ENCODE measurements at places on chromosomes 6 and 20. TPM values are rescaled to one million over a fixed set of nuclear protein-coding genes. Genes with fewer than 3 reads are reported as not detected.

C6orf58 gene
- polyA plus RNA-seq: not detected

RBBP8NL gene
- polyA plus RNA-seq: not detected

TFAP2B gene
- not detected for polyA plus RNA-seq

PM20D2 gene
- polyA plus RNA-seq: 1.7 TPM

MCHR2 gene
- polyA plus RNA-seq: not detected

MAP3K5 gene
- 2.9 TPM for polyA plus RNA-seq

PNLDC1 gene
- polyA plus RNA-seq: 3.1 TPM

DNA sequence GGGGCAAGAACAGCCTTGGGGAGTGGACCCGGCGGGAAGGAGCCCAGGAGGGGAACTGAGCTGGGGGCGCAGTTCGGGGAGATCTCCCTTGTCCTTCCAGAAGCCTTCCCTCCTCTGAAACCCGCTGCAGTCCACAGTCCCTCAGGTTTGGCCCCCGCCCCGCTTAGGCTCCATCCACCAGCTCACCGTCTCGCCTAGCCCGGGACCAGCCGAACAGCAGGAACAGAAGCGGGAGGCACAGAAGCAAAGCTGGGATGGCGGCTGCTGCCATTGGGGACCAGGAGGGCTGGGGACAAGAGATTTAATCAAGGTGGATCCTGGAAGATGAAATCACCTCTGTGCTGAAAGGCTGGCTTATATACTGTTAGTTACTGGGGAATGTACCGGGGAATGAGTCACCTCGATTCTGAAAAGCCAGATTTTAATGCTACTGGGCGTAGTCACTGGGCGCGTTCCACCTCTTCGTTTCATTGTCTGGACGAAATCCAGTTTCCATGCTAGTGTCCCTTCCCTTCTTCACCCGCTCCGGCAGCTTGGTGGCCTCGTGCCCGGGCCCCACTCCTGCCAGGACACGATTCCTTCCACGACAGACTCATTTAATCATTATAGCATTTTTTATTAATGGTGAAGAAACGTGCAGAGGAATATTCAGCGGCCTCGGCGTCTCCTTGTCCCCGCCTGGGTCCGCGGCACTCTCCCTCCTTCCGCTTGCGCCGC lies at the start of gene RAET1L:
TSS of gene RAET1L (minus strand) at position 332 of the 717 bp plus-strand sequence. CDS start at position 271, 61 bp downstream.
- H3K27ac ChIP-seq: no peak within 1 kb of the TSS
- DNase-seq: no peak
- H3K4me3 ChIP-seq: no peak within 1 kb of the TSS
- no peaks in the 10 kb centered on the region for H3K4me1 ChIP-seq

DNA sequence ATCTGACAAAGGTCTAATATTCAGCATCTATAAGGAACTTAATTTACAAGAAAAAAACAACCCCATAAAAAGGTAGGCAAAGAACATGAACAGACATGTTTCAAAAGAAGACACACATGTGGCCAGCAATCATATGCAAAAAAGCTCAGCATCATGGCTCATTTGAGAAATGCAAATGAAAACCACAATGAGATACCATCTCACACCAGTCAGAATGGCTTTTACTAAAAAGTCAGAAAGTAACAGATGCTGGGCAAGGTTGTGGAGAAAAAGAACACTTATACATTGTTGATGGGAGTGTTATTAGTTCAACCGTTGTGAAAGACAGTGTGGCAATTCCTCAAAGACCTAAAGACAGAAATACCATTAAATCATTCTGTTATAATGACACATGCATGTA lies 289.9 kb upstream of the MMS22L start:
- no peak overlapping the region for H3K27ac ChIP-seq
- no peaks in the 10 kb centered on the region for H3K27me3 ChIP-seq
- H3K4me1 ChIP-seq: no peaks in the 10 kb centered on the region
- no peak overlapping the region for H3K4me3 ChIP-seq

GRCh38 chr6:31401403-31401802 lies 2.0 kb upstream of the MICA start:
- peak overlapping the region; percentile 97 for H3K27ac ChIP-seq
- no peaks in the 10 kb centered on the region for H3K36me3 ChIP-seq
- no peaks in the 10 kb centered on the region for H3K27me3 ChIP-seq
- peak overlapping the region; percentile 77 for H3K4me3 ChIP-seq

DNA sequence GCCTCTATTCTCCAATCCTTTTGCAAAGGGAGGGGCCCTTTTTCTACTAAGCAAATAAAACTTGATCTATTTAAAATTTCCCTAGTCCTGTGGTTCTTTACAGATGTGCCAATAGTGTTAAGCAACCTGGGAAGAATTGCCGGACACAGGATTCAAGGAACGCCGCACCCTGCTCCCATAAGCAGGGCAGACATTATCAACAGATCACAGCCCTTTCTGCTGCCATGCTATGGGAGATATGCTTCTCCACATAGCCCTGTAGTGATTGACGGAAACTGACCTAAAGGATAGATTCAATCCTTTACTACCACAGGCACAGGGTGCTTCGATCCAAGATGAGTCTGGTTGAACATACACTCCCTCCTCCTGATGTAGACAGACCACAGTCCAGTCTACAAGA lies 118.4 kb upstream of the TRAF3IP2 start:
- H3K27me3 ChIP-seq: no peaks in the 10 kb centered on the region
- H3K4me3 ChIP-seq: no peak overlapping the region
- no peak for DNase-seq
- no peak overlapping the region for H3K27ac ChIP-seq

GRCh38 chr20:845941-846893 lies 12.7 kb downstream of the FAM110A start:
- no peaks in the 10 kb centered on the region for H3K27me3 ChIP-seq
- no peak overlapping the region for H3K4me3 ChIP-seq
- no peak for DNase-seq
- H3K4me1 ChIP-seq: peaks cover 4% of the 10 kb centered on the region
- H3K36me3 ChIP-seq: no peaks in the 10 kb centered on the region
- H3K27ac ChIP-seq: peak overlapping the region; percentile 22

GRCh38 chr6:165880686-165881085 lies 217.6 kb upstream of the PDE10A start:
- H3K27ac ChIP-seq: no peak overlapping the region
- no peak overlapping the region for H3K4me3 ChIP-seq
- H3K36me3 ChIP-seq: no peaks in the 10 kb centered on the region
- H3K4me1 ChIP-seq: no peaks in the 10 kb centered on the region
- DNase-seq: no peak
- no peaks in the 10 kb centered on the region for H3K27me3 ChIP-seq

- no peak overlapping the region for H3K4me3 ChIP-seq
- no peak for DNase-seq
- no peaks in the 10 kb centered on the region for H3K27me3 ChIP-seq
- H3K4me1 ChIP-seq: peaks cover 13% of the 10 kb centered on the region
- no peaks in the 10 kb centered on the region for H3K36me3 ChIP-seq
These were observed 109.8 kb downstream of the PTPRK start for GRCh38 chr6:128410584-128410983.

- no peak overlapping the region for H3K27ac ChIP-seq
- no peaks in the 10 kb centered on the region for H3K36me3 ChIP-seq
These were observed 431.3 kb downstream of the MAFB start for GRCh38 chr20:40257763-40258162.

GRCh38 chr6:50785921-50786320 lies 32.8 kb upstream of the TFAP2B start:
- H3K36me3 ChIP-seq: no peaks in the 10 kb centered on the region
- H3K27ac ChIP-seq: no peak overlapping the region
- DNase-seq: no peak
- H3K4me1 ChIP-seq: no peaks in the 10 kb centered on the region
- no peak overlapping the region for H3K4me3 ChIP-seq
